ENCODE measurements at places on chromosomes 3 and 15. TPM values are rescaled to one million over a fixed set of nuclear protein-coding genes. Genes with fewer than 3 reads are reported as not detected.

DNA sequence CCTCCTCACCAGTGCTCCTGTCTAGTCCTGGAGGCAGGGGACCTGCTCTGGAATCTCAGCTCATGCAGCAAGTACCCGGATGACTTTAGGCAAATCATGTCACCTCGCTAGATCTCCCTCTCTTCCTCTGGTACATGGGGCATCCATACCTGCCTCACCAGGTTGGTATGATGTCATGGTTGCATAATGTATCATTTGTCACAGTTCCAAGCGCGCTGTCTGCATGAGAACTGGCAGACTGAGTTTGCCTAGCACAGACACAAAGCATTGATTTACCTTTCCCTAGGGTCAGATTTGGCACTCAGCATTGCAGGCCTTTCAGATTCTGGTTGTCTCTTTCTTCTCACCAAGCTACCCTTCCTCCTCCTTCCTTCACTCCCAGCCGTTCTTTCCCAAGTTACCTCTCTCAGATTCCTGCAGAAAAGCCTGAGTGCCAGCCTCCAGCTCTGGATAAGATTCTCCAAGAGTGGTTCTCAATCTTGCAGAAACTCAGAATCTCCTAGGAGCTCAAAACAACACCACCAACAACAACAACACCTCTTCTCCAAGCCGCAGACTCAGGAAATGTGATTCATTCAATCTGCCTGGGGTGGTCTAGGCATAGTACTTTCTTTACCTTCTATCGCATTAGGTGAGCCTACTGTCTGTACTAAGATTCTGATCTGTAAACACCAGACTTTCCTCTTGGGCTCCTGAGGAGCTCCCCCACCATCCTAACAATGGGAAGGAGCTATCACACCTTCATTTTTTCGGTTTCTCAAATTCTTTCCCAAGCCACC, 29.5 kb downstream of the FAM43A start:
- no peak for DNase-seq

- DNase-seq, result no peak
Observed at GRCh38 chr3:131036200-131036816, 9.6 kb downstream of the NEK11 start.

DNA sequence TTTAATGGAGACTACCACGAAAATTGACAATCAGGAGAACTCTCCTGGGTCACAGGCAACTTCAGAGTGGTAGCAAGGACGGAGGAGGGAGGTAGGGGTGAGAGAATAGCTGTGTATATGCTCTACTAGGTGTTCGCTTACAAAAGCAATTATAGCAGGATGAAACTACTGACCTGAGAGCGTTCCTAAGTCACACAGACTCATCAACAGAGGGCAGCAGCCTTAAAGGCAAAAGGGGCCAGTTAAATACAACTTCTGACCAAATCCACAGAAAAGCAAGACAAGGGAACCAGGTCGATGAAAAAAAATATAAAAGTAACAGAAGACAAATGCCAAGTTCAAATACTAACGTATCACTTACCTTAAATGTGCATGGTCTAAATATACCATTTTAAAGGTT, 894.6 kb downstream of the PLOD2 start:
- DNase-seq, result no peak

DNA sequence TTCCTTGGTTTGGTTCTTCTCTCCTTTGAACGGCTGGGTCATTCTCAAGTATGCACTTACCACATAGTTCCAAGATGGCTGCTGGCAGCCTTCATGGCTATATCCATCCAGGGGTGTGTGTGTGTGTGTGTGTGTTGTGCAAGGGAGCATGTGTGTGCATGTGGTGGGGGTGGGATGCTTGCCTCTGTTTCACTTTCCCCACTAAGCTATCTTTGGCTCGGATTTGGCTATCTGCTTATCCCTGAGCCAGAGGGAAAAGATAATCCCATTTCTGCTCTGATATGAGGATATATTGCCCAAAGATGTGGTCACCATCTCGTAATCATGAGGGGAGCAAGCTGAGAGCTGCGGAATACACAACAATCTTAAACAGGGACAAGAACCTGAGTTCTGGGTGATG, 26.2 kb downstream of the ANAPC13 start:
- no peak for DNase-seq

GRCh38 chr3:106339551-106339950, 470.7 kb upstream of the CBLB start:
- DNase-seq, result no peak

GRCh38 chr3:22617372-22617771, 585.8 kb upstream of the UBE2E2 start:
- no peak for DNase-seq

- no peak for DNase-seq
Observed at GRCh38 chr15:77121599-77121998, 50.7 kb upstream of the TSPAN3 start.

DNA sequence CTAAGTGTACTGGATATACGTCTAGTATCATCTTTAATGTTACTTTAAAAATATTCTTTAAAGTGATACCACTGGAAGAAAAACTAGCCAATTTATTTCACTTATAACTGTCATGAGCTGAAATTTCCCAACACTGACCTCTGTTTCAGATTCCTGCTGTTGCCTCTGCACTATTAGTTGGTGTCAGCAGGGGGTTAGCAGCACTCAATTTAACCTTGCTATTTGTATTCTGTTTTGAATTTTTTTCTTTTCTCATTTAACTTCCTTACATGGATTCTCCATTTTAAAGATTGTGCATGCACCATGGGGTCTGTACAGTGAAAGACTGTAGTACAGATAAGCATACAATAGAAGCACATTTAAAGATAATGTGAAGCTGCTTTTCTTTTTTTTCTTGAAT, 169.2 kb downstream of the UBE2E2 start:
- no peak for DNase-seq

DNA sequence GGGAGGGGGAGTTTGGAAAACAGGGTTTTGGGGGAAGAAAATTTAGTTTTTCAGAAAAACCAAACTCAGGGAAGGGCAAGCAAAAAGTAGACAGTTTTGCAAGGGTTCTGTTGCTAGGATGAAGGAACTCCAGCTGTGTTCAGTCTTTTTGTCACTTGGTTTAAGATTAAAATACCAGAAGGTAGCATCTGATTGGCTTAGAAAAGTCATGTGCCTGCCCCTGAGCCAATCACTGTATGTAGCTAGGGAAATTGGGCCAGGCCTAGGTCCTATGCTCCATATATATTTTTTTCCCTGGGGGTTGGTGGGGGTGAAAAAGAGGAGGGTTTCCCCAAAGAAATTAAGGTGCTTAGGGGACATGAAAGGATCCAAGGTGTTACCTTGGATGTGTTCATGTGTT, 24.3 kb downstream of the CLDN11 start:
- no peak for DNase-seq

- no peak for DNase-seq
Observed at GRCh38 chr15:96851613-96852012, 521.1 kb downstream of the NR2F2 start.

CHRFAM7A gene
- total RNA-seq, result 3.8 TPM

PIF1 gene
- total RNA-seq, result 1.6 TPM

PRICKLE2 gene
- 12.4 TPM for total RNA-seq

TCTA gene
- 26.5 TPM for total RNA-seq

NCBP2 gene
- total RNA-seq, result 47.1 TPM

RYR3 gene
- total RNA-seq, result 0.54 TPM

DAZL gene
- total RNA-seq, result not detected

NGLY1 gene
- 29.3 TPM for total RNA-seq
